Stimulated activated naive B cell treated with anti-CD40 and anti-IgM and Interleukin-4, amounts not matched to agents 10 μg/mL and 1 μg/mL and 100 μg/mL, for 72 hours (primary cell): ENCODE measurements at places on chromosomes 2 and 18.

DNA sequence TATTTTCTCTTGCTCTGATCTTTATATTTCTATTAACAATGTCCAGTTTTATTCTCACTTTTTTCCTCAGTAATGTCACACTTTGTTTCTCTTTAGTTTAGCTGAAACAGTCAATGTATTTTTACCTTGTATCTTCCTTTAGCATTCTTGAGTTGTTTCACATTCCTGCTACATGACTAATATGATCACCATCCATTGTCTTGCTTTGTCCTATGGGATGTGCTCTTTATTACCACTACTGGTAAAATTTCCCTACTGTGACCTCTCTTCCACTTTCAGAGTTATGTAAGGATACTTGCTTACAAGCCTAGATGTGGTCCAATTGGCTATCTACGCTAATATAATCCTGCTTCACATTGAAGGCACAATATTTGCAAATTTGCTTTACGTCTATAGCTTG, 457.9 kb downstream of the PIK3C3 start:
- no peaks in the 10 kb centered on the region for H3K36me3 ChIP-seq
- no peak overlapping the region for H3K4me3 ChIP-seq
- no peaks in the 10 kb centered on the region for H3K27me3 ChIP-seq

DNA sequence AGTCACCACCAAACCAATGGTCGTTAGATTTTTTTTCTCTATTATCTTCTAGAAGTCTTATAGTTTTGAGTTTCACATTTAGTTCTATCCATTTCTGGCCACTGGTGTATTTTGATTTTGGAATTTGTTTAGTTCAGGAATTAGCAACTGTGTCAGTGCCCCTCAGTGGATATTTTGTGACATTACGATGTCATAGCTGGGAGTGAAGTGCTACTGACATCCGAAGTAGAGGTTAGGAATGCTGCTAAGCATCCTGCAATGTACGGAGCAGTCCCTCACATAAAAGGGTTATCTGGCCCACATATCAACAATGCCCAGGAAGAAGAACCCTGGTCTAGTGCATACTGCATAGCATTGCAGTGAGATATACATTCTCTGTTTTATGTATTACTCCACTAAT, 157.4 kb upstream of the RGPD4 start:
- no peaks in the 10 kb centered on the region for H3K27me3 ChIP-seq
- no peak overlapping the region for H3K4me3 ChIP-seq
- no peaks in the 10 kb centered on the region for H3K36me3 ChIP-seq
- no peak for DNase-seq
- no peaks in the 10 kb centered on the region for H3K4me1 ChIP-seq
- H3K27ac ChIP-seq, result no peak overlapping the region

DNA sequence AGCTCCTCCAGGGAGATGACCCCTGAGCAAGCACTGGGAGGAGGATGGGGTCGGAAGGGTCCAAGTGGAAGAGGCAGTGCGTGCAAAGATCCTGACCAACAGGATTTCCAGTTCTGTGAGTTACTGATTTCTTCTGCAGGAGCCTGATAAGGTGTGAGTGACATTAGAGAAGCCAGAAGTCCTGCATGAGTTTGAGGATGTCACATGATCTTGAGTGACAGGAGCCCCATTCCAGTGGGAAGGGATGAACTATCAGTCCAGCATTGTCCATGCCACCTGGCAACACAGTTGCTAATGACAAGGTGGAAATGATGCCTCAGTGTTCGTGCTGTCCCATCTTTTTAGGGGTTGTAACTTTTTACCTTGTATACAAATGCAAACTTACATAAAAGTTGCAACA, 285.1 kb upstream of the HDAC4 start:
- no peaks in the 10 kb centered on the region for H3K4me1 ChIP-seq

DNA sequence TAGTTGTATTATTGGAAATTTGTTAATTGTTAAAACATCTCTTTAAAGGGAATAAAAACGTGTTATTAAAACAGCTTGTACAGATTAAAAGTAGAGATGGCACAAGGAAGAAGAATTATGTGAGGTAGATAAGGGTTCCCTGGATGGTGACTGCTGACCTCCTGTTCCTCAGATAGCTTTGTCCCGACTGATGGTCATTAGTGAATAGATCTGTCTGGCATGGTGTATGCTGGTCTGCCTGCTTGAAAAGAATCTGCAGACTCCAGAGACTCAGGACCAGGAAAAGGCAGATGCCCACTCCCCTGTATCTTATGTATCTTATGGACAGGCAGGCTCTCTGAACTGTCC, 5.6 kb upstream of the FARP2 start:
- no peaks in the 10 kb centered on the region for H3K27me3 ChIP-seq
- no peak overlapping the region for H3K27ac ChIP-seq
- H3K36me3 ChIP-seq, result peaks cover 34% of the 10 kb centered on the region

GRCh38 chr2:177692042-177692782, 299.6 kb downstream of the AGPS start:
- no peaks in the 10 kb centered on the region for H3K36me3 ChIP-seq
- no peak overlapping the region for H3K4me3 ChIP-seq
- H3K27ac ChIP-seq, result no peak overlapping the region
- DNase-seq, result no peak
- no peaks in the 10 kb centered on the region for H3K27me3 ChIP-seq

GRCh38 chr18:55419947-55420664, 167.9 kb downstream of the TCF4 start:
- peak overlapping the region; percentile 70 for H3K27ac ChIP-seq
- peaks cover 36% of the 10 kb centered on the region for H3K4me1 ChIP-seq
- H3K36me3 ChIP-seq, result no peaks in the 10 kb centered on the region

GRCh38 chr18:32321826-32322225, 132.0 kb downstream of the MEP1B start:
- DNase-seq, result no peak
- no peak overlapping the region for H3K27ac ChIP-seq
- peaks cover 4% of the 10 kb centered on the region for H3K27me3 ChIP-seq
- H3K4me3 ChIP-seq, result no peak overlapping the region
- H3K4me1 ChIP-seq, result no peaks in the 10 kb centered on the region
- no peaks in the 10 kb centered on the region for H3K36me3 ChIP-seq

DNA sequence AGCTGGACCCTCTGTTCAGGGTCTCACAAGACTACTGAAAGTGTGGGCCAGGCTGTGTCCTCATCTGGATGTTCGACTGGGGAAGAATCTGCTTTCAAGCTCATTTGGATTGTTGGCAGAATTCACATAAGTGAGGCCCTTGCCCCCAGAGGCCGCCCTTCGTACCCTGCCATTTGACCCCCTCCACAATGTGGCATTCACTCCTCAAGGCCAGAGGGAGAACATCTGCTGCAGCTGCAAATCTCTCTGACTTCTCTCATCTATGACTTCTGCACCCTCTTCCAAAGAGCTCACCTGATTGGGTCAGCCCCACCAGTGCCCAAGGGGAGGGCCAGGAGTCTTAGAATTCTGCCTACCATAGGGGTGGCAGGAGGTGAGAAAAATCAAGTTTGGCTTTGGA, 3.9 kb upstream of the CNDP2 start:
- peaks cover 10% of the 10 kb centered on the region for H3K4me1 ChIP-seq
- DNase-seq, result no peak
- H3K36me3 ChIP-seq, result peaks cover under 1% of the 10 kb centered on the region
- peak overlapping the region; percentile 65 for H3K27ac ChIP-seq
- H3K27me3 ChIP-seq, result no peaks in the 10 kb centered on the region
- no peak overlapping the region for H3K4me3 ChIP-seq

GRCh38 chr2:195367809-195368208, 289.2 kb upstream of the SLC39A10 start:
- H3K4me1 ChIP-seq, result peaks cover 10% of the 10 kb centered on the region
- no peak overlapping the region for H3K27ac ChIP-seq
- H3K27me3 ChIP-seq, result no peaks in the 10 kb centered on the region
- no peak for DNase-seq

- no peaks in the 10 kb centered on the region for H3K36me3 ChIP-seq
- DNase-seq, result no peak
- H3K27me3 ChIP-seq, result no peaks in the 10 kb centered on the region
These were observed 129.7 kb downstream of the PKP4 start for GRCh38 chr2:158586491-158586890.

DNA sequence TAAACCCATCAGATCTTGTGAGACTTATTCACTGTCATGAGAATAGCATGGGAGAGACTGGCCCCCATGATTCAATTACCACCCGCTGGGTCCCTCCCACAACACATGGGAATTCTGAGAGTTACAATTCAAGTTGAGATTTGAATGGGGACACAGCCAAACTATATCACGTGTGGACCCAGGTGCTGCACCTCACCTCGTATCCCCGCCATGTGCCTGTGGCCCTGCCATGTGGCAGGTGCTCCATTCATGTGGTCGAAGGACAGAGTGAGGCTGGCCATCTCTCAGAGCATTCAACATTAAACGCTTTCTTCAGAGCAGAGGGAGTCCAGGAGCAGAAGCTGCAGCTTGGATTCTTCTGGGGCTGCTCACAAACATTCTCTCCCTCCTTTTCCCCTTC, 32.3 kb downstream of the MROH2A start:
- no peaks in the 10 kb centered on the region for H3K36me3 ChIP-seq
- no peak for DNase-seq
- peaks cover 25% of the 10 kb centered on the region for H3K27me3 ChIP-seq
- no peak overlapping the region for H3K27ac ChIP-seq

GRCh38 chr2:223598994-223599639, 3.0 kb downstream of the SCG2 start:
- H3K27ac ChIP-seq, result no peak overlapping the region
- H3K36me3 ChIP-seq, result no peaks in the 10 kb centered on the region
- H3K4me1 ChIP-seq, result no peaks in the 10 kb centered on the region

- no peaks in the 10 kb centered on the region for H3K36me3 ChIP-seq
- no peak for DNase-seq
- peaks cover 29% of the 10 kb centered on the region for H3K4me1 ChIP-seq
- H3K27ac ChIP-seq, result no peak overlapping the region
- no peak overlapping the region for H3K4me3 ChIP-seq
These were observed 46.2 kb upstream of the NABP1 start for GRCh38 chr2:191631754-191632153.

GRCh38 chr18:10896851-10897250, 252.5 kb downstream of the PIEZO2 start:
- no peak for DNase-seq
- H3K4me3 ChIP-seq, result no peak overlapping the region
- H3K27ac ChIP-seq, result no peak overlapping the region
- H3K27me3 ChIP-seq, result peaks cover 36% of the 10 kb centered on the region

DNA sequence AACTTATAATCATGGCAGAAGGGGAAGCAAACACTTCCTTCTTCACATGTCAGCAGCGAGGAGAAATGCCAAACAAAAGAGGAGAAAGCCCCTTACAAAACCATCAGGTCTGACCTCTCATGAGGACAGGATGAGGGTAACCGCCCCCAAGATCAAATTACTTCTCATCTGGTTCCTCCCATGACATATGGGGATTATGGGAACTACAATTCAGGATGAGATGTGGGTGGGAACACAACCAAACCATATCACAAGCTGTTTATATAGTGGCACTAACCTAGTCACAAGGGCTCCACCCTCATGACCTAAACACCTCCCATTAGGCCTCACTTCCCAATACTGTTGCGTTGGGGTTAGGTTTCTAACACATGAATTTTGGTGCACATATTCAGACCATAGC, 110.0 kb downstream of the OSBPL6 start:
- peaks cover 16% of the 10 kb centered on the region for H3K27me3 ChIP-seq
- no peak for DNase-seq
- H3K36me3 ChIP-seq, result no peaks in the 10 kb centered on the region
- H3K4me3 ChIP-seq, result no peak overlapping the region

DNA sequence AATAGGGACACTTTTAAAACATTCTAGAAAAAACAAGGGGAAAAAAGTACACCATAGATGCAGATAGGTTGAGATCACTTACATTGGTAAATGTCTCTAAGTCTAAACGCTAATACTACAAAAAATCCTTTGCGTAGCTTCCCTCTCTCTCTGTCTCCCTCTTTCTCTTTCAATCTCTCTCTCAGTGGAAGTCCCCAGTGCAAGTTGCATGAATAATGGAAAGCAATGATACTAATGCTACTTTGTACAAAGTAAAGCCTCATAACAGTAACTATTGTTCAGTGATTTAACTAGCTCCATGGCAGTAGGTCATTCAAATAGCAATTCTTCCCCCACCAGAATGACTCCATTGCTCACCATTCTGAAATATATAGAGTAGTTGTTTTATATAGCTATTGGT, 12.8 kb downstream of the MEIS1 start:
- H3K27ac ChIP-seq, result no peak overlapping the region
- H3K36me3 ChIP-seq, result no peaks in the 10 kb centered on the region
- no peak overlapping the region for H3K4me3 ChIP-seq
- H3K4me1 ChIP-seq, result peaks cover 16% of the 10 kb centered on the region
- DNase-seq, result no peak
- H3K27me3 ChIP-seq, result peaks cover 27% of the 10 kb centered on the region

GRCh38 chr2:209974576-209974975, 27.9 kb upstream of the RPE start:
- H3K36me3 ChIP-seq, result no peaks in the 10 kb centered on the region
- no peaks in the 10 kb centered on the region for H3K4me1 ChIP-seq
- no peaks in the 10 kb centered on the region for H3K27me3 ChIP-seq
- no peak overlapping the region for H3K4me3 ChIP-seq
- no peak overlapping the region for H3K27ac ChIP-seq
